Stimulated activated CD8-positive, alpha-beta memory T cell treated with anti-CD3 and anti-CD28 coated beads, Interleukin-15, amount 100 ng/mL, for 1 hour (primary cell): ENCODE measurements at places on chromosomes 13 and 19.

DNA sequence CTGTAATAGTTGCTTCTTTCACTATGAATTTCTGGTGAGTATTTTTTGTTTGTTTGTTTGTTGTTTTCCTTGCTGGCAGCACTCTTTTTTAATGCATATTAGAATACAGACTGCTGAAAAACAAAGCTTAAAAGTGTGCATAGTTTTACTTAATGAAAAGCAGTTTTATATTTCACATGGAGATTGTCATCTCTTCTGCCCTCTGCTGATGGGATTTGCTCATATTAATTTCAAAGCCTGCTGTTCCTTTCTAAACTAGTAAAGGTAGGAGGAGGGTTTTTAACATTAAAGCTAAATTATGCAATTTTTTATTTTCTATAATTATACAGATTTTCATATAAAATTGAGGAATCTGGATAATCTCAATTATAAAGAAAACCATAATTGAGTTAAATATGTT is 692.6 kb upstream of the SLITRK1 start:
- no peak for DNase-seq

GRCh38 chr19:16850133-16850532 is 20.9 kb downstream of the SIN3B start:
- no peak for DNase-seq

GRCh38 chr13:91739751-91740150 is 341.3 kb downstream of the GPC5 start:
- DNase-seq, result no peak

DNA sequence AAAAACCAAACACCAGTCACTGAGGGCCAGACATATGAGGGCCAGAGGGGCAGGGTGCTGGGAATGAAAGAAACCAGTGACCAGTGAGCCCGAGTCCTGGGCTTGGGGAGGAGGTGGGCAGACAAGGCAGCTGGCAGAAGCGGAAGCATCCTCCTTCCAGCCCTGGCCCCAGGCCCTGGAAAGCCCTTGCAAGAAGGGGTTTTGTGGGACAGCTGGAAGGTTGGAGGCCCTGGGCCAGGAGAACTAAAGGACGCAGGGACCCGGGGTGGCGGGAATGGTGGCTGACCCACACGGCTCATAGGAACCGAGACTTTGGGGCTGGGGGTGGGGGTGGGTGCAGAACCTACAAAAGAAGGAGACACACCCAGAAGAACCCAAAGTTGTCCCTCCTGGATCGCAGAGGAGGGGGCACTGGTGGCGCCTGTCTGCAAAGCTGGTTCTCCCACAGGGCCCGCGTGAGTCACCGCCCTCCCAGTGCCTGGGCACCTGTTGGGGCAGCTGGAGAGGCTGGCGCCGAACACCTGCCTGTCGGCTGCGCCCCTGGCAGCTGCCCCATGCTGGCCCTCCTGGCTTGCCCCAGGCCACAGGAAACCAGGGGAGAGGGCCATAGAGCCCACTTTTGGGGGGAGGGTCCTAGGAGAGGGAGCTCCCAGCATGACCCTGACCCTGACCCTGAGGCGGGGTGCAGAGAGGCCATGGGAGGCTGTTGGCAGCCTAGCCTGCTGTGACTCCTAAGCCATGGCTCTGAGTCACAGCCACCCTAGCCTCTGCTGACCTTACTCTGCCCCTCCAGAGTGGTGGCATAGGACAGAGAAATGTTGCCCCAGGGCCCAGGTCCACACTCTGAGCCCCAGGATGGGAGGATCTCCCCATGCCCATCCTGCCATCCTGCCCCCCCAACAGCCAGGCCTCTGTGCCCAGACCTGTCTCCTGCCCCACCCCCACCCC is 802 bp downstream of the DMPK start:
- no peak for DNase-seq

- no peak for DNase-seq
These were observed 278.6 kb upstream of the TSHZ3 start for GRCh38 chr19:31627620-31628365.

DNA sequence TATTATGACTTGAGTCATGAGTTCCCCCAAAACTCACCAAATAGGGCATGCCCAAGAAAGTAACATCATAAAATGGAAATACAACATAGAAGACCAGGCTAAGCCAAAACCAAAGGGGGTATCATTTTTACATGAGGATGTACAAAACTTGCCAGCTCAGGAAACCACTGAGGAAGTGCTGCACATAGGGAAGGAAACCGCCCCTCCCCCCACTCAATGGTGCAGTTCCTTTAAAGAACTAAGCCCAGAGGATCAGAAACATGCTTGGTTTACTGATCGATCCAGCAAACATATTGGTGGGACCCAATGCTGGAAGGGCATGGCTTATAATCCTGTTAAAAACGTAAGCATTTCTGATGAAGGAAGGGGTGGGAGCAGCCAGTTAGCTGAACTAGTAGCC is 4.2 kb upstream of the ZNF486 start:
- DNase-seq, result no peak

DNA sequence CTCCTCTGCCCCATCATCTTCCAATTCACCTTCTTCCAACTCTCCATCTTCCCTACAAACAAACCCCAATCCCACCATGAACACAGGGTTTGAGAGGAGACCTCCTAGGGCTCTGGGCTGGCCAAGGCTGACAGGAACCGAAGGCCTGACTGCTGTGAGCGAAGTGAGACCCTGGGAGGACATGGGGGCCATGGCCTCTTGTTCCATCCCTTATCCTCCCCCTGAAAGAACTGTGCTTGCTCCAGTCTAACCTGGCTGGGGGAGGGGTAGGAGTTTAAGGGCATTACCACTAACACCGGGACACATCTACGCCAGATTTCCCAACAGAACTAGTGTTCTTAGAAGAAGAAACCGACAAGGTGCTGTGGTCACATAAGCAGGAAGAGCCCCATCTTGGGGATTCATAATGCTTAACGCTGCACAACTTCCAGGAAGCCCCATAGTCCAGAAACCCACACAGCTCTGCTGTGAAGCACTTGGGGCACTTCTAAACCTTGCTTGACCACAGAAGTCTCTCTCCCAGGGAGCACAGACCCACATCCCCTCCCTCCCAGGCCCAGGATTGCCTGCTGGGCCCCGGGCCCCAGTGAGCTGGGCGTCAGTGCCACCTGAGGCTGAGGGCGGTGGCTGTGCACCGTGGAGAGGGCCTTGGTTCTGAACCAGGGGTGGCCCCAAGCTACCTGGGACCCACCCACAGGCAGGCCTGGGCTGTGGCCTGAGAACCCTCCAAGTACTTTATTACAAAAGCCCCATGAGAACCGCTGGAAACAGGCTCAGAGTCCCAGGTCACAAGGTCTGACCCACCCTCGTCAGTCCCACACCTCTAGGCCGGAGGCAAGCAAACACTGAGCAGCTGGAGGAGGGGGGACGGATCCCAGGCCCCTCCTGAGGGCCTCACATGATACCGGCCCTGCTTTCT is 18.8 kb downstream of the ZC3H4 start:
- no peak for DNase-seq

DNA sequence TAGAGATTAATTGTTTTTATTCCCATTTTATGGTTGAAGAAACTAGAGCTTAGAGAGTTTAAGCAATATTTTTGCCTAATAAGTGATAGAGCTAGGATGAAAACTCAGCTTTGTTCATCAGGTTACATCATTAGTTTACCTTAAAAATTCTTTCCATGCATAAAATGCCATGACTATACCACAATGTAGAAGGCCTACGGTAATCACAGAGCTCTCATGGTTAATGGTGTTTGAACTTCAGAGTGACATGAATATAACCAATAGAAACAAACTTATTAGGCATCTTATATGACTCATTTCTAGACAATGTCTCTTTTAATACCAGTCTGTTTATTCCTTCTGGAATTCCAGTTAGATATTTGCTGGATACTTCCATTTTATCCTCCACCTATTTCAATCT is 78.5 kb downstream of the FGF9 start:
- no peak for DNase-seq

DNA sequence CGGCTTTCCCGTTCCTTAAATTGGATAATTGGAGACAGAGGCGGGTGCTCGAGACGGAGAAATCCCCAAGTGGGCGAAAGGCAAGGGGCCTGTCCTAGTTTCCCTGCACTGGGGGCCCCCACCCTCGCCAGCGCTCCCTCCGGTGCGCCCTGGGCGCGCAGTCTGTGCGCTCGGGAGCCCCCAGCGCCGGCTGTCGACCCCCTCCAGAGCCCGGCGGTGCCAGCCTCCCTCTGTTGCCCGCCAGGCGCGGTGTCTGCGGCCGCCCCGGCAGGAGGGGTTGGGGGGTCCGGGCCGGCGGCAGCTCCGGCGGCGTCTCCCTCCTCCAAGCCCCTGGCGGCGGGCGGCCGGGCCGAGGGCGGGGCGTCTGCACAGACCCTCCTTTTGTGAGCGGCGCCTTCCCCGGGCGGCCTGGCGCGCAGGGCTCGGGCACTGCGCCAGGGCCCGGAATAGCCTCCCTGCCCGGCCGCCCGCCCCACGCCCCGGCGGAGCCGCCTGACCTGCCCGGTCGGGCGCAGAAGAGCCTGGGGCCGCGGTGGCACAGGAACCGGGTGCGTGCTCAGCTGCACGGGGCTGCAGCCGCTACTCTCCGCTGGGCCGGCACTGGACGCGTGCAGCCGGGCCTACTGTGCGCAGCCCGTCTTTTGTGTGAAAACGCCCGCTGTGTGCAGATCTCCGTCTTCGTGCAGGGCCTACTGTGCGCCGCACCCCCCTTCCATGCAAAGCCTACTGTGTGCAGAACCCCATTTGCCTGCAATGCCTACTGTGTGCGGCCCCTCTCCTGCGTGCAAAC is 13.2 kb downstream of the GADD45B start:
- no peak for DNase-seq

GRCh38 chr13:59111751-59112171 is 1052.0 kb downstream of the DIAPH3 start:
- DNase-seq, result no peak

DNA sequence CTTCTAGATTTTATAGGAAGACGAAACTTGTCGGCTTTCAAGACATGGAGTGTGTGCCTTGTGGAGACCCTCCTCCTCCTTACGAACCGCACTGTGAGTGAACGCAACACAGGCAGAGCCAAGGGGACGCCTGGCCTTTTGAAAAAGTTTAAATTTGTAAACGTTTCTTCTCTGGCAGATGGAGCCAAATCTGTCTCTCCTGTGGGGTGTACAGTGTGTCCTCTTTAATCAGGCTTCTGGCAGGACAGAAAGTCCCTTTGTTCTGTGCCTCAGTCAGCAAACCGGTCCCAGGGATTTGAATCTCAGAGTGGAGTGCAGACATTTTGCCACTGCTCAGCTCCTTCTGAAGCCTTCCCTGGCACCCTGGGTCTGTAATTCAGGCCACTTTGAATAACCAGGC is 56.5 kb downstream of the TNFRSF19 start:
- DNase-seq, result no peak

GRCh38 chr19:5001615-5002014 is 32.7 kb downstream of the KDM4B start:
- DNase-seq, result peak; percentile 4

- no peak for DNase-seq
These were observed 752.5 kb upstream of the SGCG start for GRCh38 chr13:22428188-22428828.

- DNase-seq, result no peak
These were observed 61.5 kb downstream of the DGKH start for GRCh38 chr13:42109957-42110356.

DNA sequence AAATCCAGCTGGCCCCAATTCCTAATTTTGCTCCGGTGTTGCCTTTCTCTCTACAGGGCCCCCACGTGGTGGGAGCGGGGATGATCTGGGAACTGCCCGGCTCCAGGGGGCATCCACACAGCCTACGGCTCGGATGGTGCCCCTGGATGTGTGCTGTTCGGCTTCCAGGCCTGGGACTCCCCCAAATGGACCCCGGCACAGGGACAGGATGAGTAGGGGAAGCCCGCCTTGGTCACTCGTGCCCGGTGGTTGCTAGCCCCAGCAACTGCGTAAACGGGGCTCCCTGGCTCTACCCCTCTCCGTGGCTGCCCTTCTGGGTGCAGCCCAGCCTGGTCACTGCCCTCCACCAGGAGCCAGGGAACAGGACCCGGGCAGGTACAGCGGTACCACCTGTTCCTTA is 111.5 kb downstream of the TEX26 start:
- DNase-seq, result no peak

GRCh38 chr13:24737042-24737441 is 26.9 kb upstream of the RNF17 start:
- DNase-seq, result no peak

DNA sequence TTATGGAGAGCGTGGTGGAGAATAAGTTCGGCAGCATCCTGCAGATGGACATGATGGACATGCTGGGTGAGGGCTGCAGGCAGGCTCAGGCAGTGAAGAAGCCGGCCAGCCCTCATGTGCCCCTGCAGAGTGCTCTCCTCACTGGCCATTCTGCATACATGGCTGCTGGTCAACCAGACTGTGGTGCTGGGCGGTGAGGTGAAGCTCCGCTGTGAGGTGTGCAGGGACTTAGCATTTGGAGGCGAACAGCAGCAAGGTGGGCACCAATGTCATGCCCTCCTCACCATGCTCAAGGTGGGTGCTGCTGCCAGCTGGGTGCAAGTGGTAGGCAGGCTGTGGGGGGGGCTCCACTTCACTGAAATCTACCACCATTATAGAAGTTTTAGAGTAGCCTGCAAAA is 5.7 kb upstream of the ZNF492 start:
- no peak for DNase-seq

DNA sequence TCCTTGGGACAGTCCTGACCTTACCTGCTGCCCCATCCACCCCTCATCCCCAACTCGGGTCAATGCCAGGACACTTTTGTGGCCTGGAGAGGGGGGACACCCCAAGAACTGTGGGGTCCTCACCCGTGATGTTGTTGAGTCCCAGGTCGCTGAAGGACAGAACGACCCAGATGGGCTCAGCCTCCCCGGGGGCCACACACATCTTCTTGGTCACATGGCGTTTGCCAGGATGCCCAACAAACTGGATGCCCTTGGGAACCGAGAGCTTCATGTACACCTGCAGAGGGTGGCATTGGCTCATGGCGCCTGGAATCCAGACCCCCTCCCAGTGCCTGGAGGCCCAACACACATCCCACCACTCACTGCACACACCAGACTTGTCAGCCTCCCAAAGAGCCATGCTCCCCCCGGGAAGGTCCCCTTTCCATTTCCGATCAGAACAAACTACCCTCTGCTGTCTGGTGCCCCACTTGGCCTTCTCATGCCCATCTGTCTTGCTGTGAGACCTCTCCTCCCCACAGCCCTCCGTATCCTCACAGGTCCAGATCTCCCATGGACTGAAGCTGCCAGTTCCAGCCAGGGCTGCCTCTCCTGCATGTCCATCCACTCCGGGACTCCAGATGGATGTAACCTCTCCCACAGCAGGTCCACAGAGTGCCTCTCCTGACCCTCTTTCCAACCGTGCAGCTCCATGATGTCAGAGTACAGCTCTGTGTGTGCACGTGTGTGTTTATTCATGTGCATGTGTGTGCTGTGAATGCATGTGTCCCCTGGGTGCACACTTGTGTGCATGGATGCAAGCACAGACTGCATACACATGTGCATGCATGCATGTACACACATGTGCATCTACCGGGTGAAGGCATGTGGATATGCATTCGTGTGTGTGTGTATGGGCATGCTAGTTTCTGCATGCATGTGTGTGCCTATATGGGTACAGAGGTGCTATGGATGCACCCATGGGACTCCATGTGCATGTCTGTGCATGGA is 58.4 kb downstream of the F2RL3 start:
- no peak for DNase-seq
